Activated CD4-positive, alpha-beta T cell treated with anti-CD3 and anti-CD28 coated beads for 4 hours (primary cell): ENCODE measurements at places on chromosomes 12 and 14.

DNA sequence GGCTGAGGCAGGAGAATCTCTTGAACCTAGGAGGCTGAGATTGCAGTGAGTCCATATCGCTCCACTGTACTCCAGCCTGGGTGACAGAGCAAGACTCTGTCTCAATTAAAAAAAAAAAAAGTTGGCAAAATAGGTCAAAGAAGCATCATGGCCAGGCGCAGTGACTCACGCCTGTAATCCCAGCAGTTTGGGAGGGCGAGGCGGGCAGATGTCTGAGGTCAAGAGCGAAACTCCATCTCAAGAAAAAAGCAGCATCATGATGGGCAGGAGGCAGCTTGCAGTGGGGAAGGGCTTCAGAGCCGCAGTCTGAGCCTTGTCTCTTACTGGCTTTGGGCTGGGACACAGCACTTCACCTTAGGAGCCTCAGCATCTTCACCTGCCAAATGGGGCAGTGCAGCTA, 21.4 kb downstream of the TEAD4 start:
- no peak for DNase-seq

DNA sequence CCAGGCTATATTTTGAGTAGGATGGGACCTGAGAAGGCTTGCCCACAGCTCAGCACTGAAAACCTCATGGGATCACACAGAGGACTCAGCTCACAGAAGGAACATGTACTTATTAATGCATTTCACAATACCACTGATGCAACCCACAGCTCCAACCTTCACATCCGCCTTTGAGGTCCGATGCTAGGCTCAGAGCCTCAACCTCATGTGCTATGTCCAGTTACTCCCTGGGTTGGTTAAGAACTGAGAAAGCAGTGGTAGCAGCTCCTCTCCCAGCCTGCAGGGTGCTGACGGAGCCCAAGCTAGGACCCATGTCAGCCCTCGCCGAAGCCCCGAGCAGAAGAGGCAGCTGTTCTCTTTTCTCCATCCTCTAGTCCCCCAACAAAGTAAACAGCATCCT, 52.9 kb downstream of the SPTB start:
- DNase-seq, result no peak

DNA sequence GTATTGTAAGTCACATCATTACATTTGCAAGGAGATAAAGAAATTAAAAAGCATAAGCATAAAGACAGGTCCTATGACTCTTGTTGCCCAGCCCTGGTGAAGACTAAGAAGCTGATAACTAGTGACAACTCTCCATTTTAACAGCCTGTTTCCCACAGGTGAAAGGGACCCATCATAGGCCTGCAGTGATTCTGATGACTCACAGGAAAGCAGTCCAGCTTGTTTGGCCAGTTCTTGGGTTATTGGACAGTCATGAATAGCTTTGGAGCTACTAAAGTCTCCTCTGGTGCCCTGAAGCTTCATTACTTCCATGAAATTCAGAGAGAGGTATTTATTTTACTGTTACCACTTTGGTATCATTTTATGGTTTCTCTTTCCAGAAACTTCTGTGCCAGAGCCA, 55.5 kb upstream of the DYRK2 start:
- no peak for DNase-seq

DNA sequence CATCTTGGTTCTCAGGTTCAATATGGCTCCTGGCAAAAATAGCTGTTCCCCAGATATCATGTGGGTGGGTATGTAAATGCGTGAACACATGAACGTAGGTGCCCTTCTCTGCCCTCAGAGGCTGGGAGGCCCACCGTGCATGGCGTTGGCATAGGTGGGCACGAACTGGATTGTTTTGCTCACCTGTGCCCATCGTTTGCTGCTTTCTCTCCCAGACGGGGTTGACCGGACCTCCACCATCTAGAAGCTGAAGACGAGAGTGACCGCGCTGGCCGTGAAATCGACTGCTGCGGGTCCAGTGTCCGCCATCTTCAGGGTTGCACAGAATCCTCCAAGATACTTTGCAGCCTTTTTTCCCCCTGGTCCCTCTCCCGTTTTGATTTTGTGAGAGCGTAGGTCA, 113.9 kb downstream of the GCH1 start:
- DNase-seq, result no peak

DNA sequence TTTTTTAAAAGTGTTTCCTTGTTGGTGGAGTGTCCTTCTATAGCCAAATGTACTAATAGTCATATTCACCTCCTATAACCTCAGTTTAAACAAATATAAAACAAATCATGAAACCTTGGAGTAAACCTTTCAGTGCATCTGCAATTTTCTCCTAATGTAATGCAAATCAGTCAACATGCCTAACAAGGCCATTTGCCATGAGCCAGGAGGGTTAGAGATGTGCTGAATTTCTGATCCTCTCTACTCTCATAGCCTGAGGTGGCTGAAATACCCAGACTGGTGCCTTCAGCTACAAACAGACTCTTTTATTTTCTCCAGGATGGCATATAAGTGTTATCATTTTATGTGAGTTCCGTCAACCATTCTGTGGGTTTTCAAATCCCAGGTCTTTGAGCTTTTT, 908.1 kb downstream of the GALC start:
- DNase-seq, result no peak

GRCh38 chr14:95026851-95027463, 130.4 kb downstream of the DICER1 start:
- DNase-seq, result no peak

DNA sequence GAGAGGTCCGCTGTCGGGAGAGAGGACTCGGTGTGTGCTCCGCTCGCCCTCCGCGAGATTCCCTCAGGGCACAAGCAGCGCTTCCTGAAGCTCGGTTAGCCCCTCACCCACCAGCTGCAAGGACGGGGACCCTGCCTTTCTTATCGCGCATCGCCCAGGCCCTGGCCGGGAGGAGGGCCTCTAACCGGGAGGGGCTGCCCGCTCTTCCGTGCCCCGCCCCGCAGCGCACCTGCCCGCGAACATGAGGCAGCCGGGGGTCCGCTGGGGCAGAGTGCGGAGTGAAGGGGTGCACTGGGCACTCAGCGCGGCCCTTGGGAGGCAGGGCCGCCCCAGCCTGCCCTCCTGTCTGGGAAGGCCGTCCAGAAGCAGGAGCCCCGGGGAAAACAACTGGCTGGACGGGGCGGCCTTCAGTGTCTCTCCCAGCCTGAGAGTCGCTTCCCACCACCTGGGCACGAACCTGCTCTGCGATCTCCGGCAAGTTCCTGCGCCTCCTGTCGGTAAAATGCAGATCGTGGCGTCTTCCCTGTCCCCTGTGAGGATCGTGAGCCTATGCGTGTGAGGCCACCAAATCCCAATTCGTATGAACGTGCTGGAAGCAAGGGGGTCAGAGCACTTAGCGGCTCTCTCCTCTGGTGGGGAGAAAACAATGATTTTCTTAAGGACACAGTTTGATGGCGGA, 28.0 kb upstream of the ADIPOR2 start:
- peak; percentile 22 for DNase-seq

DNA sequence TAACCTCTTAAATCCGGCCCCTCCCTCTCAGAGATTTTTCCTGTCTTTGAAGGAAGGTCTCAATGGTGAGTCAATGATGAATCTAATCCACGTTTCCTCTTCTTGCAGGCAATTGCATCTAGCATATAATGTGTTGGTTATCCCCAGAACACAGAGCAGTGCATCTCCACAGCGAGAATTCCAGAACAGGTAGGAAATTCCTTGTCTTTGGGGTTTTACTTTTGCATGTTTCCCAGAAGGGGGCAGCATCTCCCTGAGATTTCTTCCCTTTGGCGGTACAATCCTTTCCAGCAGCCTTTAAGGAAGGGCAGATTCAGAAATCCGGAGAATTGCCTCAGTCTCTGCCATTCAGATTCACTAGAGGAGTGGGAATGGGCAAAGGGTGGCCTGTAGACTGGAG, 128.0 kb downstream of the KCNA5 start:
- DNase-seq, result no peak

- peak; percentile 22 for DNase-seq
Observed at GRCh38 chr14:101948666-101949216, 15.6 kb upstream of the DYNC1H1 start.

DNA sequence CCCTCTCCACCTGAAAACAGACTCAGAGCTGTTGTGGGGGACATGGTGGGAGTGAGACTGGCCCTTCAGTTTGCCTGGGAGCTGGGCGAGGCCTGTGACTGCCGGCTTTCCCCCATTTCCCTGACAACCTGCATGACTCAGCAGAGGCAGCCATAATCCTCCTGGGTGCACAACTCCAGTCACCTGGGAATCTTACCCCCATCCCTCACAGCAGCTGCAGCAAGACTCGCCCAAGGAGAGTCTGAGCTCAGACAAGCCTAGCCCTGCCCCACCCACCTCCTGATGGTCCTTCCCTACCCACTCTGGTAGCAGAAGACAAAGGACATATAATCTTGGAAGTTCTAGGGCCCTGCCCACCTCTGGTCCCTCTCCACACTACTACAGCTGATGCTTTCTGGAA, 207.3 kb upstream of the ARID2 start:
- no peak for DNase-seq

DNA sequence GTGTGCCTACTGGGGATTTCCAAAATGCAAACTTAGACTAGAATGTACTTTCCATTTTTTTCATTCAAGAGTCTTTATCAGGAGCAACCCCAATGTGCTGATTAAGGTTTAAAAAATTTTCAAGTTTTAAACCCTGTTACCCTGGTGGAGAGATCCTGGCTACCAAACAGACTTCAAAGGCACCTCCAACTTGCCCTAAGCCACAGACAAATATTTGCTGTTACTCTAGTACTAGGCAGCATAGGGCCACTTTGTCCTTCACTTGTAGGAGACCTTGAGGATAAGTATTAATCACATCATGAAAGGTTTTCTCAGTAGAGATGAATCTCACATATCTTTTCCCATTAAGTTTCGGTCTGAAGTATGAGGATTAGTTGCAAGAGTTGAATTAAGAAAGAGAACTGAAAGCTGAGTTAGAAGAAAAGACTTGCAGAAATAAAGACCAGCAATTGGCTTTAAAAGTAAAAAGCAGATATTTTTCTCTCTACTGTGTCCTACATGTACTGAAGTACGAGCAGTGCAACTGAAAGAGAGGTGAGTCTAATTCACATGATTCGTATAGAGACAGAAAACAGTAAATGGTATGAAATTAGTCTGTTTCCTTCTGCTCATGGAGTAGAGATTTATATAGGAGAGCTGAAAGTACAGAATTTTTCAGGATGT, 28.3 kb downstream of the NTN4 start:
- DNase-seq, result no peak

DNA sequence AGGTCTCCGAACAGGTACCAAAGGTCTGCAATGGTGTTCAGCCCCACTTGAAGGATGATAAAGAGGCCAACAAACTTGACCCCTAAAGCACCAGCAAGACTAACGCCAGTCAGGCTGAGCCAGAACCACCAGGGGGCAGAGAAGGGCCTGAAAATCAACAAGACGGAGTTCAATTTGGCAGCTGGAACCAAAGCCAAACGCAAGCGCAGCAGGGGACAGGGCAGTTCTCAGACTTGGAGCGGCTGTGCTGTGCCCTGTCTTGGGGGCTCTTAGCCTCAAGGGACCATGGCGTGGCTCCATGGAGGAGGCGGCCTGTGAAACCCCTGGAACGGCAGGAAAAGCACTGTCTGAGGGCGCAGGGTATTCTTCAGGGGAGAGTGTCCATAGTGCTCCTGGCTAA, 19.6 kb downstream of the POMT2 start:
- DNase-seq, result peak; percentile 41

DNA sequence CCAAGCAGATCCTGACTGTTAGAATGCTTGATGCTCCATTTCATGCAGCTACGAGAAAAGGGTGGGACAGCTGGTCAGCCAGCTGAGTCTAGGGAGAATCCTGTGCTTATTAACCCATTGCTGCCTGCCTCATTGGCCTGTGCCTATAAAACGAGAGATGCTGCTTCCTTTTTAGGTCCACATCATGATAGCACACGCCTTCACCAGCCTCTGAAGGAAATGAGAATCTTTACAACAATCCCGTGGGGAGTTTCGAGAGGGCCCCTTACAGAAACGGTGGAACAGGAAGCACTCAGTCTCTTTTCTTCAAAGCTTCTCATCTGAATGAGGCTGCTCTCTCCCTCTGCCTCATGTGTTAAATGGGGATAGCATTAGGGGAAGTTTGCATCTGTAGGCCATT, 147.3 kb upstream of the RFLNA start:
- DNase-seq, result no peak

DNA sequence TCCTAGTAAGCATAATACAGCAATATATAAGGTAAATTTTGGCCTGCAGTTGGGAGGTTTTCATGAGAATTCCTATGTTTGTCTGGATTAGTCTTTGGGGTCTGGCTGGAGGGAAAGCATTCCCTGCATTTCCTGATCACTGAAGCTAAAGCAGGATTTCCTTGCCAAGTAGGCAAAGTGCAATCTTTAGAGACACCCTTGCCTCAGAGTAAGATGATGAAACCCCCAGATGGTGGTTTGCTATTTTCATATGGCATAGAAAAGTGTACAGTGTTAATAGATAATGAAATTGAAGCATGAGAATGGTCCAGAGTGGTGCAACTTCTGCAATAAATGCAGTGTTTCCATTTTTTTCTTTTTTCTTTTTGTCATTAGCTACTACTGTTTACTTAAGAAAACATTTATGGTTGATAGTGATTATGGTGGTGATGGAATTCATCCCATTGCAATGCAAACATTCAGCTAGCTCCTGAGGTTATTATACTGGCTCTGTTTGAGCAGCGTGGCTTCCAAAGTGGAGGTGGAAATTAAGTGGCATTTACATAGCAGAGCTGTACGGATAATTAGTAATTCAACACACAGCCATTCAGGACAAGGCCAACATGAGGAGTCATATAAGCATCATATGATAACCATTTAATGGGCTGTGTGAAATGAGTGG, 276.3 kb downstream of the DUSP6 start:
- no peak for DNase-seq

DNA sequence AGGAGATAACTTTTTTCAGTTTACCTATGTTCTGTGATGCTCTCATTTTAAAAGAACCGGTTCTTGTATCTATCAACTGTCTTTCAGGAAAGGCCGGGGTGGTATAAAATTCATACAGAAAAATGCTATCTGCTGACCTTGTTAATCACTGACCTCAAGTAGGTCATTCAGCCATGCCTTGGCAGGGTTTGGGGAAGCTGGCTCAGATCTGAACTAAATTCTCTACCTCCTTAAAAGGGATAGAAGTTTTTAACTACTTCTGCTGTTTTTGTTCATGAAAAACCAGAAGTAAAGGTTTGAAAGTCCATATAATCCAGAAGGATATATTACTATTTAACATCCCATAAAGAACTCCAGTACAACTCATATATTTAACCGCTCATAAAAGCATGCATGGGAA, 10.1 kb downstream of the MYRFL start:
- no peak for DNase-seq
